Stomach (tissue), 19 donors: ENCODE measurements at places on chromosomes 16 and 17.

GRCh38 chr17:45144199-45145034, 3.9 kb upstream of the HEXIM1 start:
- peak; percentile 87 for DNase-seq

DNA sequence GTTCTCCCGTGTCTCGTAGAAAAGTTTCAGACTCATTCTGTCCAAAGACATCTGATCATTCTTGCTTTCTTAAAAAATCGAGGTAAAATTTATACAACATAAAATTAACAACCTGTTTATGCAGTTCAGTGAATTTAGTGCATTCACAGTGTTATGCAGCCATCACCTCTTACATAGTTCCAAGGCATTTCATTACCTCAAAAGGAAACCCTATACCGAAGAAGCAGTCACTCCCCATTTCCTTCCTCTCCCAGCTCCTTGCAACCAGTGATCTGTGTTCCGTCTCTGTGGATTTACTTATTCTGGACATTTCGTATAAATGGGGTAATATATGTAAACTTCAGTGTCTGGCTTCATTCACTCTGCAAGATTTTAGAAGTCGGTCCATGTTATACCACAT, 103.5 kb upstream of the HS3ST3A1 start:
- no peak for DNase-seq

DNA sequence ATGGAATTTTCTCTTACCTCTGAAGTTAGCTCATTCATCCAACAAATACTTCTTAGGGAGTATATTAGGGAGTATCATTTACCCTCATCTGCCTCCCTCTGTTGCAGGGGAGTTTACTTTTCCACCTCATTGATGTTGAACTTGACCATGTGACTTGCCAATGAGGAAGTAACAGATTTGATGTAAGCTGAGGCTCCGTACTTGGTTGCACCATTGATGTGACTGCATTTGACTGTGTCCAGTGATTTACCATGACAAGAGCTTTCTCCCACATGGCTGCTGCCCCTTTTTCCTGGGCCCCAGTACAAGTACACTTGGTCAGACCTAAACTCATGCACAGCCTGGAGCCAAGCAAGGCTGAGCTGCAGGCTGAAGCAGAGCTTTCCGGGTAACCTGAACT, 81.6 kb upstream of the HS3ST2 start:
- no peak for DNase-seq

GRCh38 chr16:57892447-57893096, 78.4 kb downstream of the CNGB1 start:
- peak; percentile 44 for DNase-seq

DNA sequence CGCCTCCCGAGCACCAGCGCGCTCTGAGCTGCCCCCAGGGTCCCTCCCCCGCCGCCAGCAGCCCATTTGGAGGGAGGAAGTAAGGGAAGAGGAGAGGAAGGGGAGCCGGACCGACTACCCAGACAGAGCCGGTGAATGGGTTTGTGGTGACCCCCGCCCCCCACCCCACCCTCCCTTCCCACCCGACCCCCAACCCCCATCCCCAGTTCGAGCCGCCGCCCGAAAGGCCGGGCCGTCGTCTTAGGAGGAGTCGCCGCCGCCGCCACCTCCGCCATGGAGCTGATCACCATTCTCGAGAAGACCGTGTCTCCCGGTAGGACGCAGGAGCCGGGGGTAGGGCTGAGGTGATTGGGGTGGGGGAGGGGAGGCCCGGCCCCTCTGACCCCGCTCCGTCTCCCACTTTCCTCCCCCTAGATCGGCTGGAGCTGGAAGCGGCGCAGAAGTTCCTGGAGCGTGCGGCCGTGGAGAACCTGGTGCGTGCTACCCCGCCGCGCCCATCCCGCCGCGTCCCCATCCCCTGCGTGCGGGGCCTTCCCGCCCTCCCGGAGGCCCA, 329 bp downstream of the KPNB1 start:
- no peak for DNase-seq

- DNase-seq: peak; percentile 31
Observed at GRCh38 chr16:48965386-48965785, 316.3 kb downstream of the CBLN1 start.
